ENCODE measurements at places on chromosomes 6 and 20.

DNA sequence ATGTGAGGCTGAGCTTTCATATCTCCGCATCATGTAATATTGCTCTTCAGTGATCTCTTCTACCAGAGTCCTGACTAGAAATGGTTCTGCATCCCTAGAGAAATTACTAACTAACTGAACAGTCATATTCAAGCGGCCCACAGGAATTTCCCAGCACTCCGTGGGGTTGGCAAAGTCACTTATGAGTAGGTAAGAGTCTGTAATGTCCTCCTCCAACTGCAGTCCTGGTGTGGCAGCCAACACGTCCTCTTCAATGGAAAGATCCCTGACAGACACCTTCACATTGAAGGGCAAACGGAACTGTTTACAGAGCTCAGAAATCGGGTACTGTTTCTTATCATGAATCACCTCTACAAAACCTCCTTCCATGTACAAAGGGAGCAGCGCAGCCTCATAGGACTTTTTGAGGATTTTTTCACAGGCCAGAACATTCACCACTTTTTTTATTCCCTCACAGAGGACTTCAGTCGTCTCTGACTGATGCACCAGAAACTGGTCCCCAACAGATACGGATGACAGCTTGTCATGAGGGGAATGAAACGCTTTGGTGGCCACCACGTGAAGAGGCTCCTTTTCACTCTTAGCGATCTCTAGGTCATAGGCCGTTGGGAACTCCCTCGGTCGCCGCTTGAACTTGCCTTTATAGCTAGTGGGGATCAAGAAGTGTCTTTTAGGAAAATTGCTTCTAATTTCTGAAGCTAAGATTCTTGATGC, 87.7 kb downstream of the THEMIS start:
- no peak for DNase-seq

- no peak for DNase-seq
These were observed 41.8 kb downstream of the RPRD1B start for GRCh38 chr20:38075161-38075998.

- no peak for DNase-seq
These were observed 1.4 kb downstream of the OTOR start for GRCh38 chr20:16749573-16749972.

- DNase-seq, result no peak
These were observed 51.4 kb downstream of the ZBTB9 start for GRCh38 chr6:33505548-33506370.

DNA sequence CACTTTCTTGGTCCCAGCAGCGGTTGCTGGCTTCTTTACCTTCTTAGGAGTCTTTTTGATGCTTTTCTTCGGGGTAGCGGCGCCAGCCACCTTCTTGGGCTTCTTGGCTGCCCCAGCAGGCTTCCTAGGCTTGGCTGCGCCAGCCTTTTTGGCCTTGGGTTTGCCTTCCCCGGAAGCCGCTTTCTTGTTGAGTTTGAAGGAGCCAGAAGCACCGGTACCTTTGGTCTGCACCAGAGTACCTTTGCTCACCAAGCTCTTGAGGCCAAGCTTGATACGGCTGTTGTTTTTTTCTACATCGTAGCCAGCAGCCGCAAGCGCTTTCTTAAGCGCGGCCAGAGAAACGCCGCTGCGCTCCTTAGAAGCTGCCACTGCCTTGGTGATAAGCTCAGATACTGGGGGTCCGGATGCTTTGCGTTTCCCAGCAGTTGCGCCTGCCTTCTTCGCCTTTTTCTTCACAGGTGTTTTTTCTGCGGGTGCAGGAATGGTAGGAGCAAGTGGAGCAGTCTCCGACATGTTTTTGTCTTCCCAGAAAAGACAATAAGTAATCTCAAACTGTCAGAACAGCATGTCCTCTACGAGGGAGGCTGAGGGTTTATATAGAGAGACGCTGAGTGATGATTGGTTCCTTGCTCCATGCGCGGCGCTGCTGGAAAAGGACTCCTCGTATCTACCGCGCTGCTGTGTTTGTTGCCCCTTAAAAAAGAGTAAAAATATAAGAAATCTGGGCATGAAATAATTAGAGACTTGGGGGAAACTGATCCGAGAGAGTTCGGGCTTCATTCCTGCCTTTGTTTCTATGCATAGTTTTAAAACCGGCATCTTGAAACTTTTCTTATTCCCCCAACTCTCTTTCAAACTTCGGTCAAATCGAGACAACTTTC, 130.3 kb upstream of the BTN3A2 start:
- DNase-seq, result no peak

Data from anterior cingulate cortex (tissue), 58 donors.